LoVo (cell line): ENCODE measurements at places on chromosomes 3 and 15.

DNA sequence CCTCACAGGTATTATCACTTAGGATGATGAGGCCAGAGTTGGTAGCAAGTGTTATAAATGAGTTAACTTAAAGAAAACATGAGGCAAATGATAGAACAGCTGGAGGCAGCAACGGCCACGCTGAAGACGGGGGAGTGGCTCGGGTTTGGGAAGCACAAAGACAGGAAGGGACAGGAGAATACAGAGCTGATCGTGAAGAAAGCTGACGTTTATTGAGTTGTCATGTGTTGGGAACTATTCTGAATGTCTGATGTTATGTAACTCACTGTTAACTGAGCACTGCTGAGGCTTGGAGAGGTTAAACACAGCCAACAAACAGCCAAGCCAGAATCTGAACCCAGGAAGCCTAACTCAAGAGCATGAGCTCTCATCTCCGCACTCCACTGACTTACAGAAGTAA is 42.3 kb downstream of the FGD5 start:
- DNase-seq, result no peak

DNA sequence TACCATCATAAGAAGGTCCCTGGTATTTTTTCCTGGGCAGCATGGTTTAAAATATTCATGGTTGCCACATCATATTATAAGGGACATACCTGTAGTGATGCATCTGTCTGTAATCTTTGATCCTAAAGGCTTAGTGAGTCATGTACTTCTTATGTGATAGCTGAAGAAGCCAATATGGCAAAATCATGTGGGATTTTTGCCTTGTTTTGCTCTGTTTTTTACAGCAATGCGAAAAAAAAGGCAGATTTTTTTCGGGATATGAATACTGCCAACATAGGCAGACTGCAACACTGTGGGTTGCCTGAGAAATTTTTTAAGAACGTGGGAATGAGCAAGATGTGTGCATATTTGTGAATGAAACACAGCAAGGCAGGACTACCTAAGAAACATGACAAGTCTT is 11.3 kb upstream of the PYGO1 start:
- DNase-seq, result no peak

- DNase-seq, result no peak
These were observed 54.6 kb downstream of the UMPS start for GRCh38 chr3:124784686-124785382.

DNA sequence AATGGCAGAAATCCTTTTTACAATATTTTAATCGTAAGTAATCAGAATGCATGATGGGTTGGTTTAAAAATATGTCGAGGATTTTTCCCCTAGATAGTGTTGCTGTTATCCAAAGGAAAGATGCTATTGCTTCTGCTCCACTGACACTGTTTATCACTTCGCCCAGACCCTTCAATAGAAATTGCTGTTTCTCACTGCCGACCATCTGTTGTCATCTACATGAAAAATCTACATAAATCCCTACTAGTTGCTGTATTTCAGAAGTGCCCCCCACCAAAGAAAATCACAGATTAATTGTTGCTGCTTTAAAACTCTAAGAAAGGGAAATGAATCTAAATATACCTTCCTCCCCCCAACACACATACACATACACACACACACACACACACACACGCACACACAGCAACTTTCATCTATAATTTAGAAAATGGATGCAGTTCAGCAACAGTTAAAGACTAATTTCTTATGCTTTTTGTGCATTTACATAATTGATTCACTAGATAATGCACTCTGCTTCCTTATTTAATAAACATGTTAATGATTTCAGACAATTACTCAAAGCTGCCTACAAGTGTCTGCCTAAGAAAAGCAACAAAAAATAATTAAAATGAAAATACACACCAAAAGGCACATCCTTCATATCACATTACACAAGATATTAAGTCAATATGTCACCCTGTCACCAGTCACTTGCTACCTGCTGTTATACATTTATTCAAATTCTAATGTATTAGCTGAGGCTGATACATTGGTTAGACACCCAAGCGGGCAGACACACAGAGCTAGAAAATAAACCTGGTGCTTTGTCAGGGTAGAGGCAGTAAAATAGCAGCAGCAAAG is 82.8 kb downstream of the RORA start:
- DNase-seq, result no peak

GRCh38 chr3:132625613-132626012 is 28.5 kb downstream of the ACKR4 start:
- no peak for DNase-seq

DNA sequence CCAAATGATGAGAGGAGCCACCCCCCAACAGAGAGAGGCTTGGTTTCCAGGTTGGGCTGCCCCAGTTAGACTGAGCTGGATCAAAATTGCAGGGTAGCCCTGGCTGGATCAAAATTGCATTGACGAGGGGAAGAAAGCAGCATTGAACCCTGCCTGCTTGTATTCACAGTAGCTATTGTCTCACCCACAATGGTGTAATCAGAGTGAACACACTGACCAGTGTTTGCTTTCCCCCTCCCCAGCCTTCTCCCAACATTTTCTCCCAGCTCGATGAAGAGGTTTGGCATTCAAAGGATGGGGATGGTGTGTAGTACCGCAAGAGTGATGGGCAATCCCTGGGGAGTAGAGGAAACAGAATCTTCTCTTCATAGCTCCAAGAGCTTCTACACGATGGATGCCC is 223.8 kb downstream of the ADAMTS9 start:
- DNase-seq, result no peak

DNA sequence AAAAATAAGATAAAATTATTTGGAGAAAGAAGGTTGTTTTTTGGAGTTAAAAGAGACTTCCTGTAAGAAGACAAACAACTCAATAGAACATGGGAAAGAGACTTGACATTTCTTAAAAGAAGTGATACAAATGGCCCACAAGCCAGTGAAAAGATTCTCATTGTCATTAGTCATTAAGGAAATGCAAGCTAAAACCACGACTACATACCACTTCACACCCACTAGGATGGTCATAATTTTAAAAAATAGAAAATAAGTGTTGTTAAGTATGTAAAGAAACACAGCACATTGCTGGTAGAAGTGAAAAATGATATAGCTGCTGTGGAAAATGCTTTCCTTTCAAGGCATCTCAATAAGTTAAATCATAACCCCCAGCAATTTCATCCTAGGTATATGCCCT is 44.4 kb upstream of the GK5 start:
- no peak for DNase-seq

DNA sequence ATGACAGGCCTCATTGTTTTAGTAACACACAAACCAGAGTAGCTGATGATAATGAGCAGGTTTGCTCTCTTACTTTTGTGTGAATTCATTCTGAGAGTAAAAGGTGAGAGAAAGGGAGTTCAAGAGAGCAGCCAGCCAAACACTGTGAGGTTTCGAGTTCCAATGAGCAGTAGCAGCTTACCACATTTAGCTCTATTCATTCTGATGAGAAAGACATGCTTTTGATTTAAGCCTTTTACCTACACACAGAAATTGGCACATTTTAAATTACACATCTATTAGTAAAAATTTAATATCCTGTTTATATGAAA is 28.0 kb downstream of the GLDN start:
- no peak for DNase-seq

GRCh38 chr3:19248143-19248542 is 99.8 kb downstream of the KCNH8 start:
- DNase-seq, result no peak

DNA sequence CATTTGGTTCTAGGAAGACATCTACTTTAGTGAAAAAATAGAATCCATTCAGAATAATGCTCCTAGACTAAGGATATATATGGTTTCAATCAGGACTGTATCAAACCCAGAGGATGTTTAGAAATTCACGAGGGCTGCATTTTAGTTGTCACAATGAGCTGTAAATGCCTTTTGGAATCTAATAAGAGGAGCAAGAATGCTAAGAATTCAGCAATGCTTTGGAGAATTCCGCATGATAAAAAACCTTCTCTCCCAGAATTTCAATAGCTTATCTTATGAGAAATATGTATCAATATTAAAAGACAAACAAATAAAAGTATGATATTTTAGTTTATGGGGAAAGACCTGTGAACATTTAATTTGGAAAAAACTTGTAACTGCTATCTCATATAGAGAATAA is 885.1 kb downstream of the ZPLD1 start:
- no peak for DNase-seq

GRCh38 chr15:88493844-88494243 is 26.3 kb downstream of the MRPS11 start:
- no peak for DNase-seq

- no peak for DNase-seq
These were observed 767 bp downstream of the WDR48 start for GRCh38 chr3:39052583-39052982.

- no peak for DNase-seq
These were observed 1024.8 kb downstream of the EPHA3 start for GRCh38 chr3:90132197-90132596.

DNA sequence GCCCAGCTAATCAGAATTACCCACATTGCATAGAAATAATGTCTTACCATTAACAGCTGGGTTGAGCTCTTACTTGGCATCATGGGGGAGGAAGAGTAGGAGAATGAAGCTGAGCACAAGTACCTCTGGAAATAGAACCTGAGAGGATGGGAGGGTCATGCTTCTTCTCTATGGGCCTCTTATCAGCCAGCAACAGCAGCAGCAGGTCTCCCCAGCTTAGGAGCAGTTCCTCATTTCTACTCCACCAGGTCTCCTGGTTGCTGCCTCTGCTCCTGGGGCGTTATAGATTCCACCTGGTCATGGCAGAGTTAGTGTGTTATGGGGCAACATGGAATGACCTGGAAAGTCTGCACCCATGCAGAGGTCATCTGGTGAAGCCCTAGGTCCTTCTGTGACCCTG is 3.4 kb downstream of the FSD2 start:
- DNase-seq, result no peak

DNA sequence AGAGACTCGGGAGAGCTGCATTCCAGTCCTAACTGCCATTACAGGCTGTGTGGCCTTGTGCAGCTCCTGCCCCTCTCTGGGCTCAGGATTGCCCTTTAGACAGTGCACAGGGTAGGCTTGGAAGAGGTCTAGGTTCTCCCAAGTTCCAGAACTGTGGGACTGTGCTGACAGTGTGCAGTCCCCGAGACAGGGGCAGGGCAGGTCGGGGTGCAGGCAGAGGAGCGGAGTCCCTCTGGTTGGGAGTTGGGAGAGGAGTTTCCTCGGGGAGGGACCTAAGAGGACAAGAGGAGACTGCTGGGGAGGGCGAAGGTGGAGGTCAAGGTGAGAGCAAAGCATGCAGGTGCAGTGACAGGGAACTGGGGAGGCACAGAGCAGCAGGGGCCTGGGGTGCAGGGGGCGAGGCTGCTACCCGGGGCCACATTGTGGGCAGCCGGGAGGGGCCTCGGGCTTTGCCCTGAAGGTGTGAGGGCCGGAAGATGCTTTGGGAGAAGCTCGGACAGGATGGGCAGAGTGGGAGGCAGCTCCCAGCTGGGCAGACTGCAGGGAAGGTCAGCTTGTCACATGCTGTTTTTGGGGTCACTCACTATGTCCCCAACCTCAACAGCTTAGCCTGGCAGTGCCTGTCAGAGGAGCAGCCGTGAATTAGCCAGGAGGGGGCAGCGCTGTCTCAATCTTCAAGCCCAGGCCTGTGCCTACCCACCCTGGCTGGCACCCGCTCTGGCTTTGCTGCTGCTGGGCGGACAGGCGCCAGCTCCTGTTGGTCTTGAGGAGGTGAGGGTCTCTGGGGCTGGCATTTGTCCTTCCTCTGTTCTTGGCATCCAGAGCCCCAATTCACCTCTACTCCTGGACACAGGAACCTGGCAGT is 15.4 kb upstream of the CSPG4 start:
- no peak for DNase-seq

- no peak for DNase-seq
These were observed 86.9 kb downstream of the ATP10A start for GRCh38 chr15:25776071-25776746.

- no peak for DNase-seq
These were observed 561 bp downstream of the SIDT1 start for GRCh38 chr3:113532698-113533533.

DNA sequence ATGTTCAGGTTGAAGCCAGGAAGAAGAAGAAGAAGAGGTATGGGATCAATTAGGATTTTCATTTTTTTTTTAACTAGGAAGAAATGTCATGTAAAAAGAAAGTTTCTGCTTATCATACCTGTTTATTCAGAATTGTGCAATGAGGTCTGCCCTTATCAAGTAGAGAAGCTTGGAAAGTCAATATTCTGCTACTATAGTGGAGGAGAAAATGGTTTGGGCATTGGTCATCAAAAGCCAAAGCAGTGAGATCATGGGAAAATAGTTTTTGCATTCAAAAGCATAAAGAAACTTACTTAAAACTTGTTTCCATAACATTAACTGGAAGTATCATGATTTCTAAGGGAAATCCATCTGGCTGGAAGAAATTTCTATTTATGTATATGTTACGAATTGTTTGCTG is 1239.2 kb downstream of the NSUN3 start:
- no peak for DNase-seq

GRCh38 chr15:94305133-94305532 is 73.8 kb downstream of the MCTP2 start:
- no peak for DNase-seq

DNA sequence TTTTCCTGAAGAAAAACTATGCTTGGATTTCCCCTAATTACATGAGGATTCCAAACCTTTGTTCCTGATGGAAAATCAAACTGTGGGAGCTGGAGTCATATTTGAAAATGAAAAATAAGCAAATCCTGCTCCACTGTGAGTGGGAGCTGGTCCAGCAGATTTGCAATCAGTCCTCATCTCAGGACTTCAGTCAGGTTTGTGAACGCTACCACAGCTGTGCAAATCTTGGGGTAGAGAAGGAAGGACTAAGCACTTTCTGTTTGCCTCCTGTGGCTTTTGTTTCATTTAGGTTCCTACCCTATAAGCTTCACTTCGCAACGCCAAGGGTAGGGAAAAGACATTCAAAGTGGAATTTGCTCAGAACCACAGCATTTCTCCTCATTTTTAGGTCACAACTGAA is 238.2 kb downstream of the TUSC7 start:
- DNase-seq, result no peak

DNA sequence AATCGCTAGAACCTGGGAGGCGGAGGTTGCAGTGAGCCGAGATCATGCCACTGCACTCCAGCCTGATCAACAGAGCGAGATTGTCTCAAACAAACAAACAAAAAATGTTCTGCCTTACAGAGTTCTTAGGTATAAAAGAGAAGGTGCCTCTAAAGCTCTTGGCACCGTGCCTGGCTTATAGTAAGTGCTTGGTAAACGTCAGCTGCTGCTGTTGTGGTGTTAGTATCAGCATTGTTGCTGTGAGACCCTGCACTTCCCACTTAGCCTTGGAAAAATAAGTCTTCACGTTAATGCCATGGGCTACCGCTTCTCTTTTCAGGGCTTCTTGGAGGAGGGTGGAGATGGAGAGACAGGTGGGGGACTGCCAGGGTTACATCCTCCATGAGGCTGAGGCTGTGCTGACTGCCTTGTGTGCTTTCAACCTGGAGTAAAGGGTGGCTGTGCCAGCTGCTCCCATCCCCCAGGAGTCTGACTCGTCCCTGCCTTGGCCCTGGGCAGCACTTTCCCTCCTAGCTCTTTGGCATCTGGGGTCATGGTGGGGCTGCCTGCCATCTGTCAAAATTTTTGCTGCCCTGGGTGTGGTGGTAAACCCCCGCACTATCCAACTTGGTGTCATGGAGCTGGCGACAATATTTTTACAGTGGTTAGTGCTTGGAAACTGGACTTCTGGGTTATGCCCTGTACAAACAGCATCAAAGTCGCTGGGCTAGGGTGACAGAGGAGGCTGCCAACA is 17.8 kb downstream of the FLNB start:
- no peak for DNase-seq
